ENCODE measurements at places on chromosomes 7 and 10. TPM values are rescaled to one million over a fixed set of nuclear protein-coding genes. Genes with fewer than 3 reads are reported as not detected.
A peak's percentile ranks its signal among the peaks of the same experiment; 100 is the strongest.

Gene TMEM270
- not detected for total RNA-seq

Gene DPYSL4
- 0.44 TPM for total RNA-seq

Gene HOXA1
- 2.0 TPM for total RNA-seq

Gene EMX2
- not detected for total RNA-seq

Gene ZNF365
- 0.25 TPM for total RNA-seq

Gene CACNA2D1
- 1.4 TPM for total RNA-seq

Gene NOC3L
- total RNA-seq = 7.9 TPM

Gene POM121C
- total RNA-seq = 28.4 TPM

Gene CTAGE15
- total RNA-seq = 2.0 TPM

DNA sequence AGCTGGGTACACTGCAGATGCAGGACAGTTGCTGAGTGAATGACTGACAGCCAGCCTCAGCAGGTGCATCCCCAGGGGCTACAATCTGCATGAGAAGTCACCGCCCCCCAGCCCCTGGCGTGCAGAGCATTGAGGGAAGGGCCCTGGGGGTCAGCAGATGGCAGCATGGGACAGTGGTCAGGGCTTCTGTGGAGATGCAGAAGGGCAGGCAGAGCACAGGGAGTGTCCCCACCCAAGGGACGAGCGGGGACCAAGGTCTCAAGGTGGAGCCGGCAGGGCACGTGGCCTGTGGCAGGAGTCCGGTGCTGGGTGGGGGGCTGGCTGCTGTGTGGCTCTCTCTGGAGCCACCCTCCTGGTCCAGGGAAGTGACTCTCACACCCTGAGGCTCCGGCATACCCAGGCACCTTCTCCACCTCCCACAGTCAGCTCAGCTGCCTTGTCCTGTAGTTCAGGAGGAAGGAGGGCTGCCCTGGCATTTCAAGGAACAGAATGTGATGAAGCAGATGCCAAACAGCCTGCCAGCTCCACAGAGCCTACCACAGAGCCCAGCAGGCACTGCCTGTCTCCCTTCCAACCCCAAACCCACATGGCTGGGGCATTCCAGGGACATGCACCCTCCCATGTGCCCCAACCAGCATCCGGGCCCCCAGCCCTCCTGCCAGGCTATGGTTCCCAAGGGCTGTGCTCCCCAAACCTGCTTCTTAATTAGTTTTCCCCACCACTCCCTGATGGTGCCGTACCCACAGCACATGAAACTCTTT, 114.5 kb downstream of the TMEM130 start:
- no peak overlapping the region for H3K4me3 ChIP-seq
- DNase-seq = no peak

DNA sequence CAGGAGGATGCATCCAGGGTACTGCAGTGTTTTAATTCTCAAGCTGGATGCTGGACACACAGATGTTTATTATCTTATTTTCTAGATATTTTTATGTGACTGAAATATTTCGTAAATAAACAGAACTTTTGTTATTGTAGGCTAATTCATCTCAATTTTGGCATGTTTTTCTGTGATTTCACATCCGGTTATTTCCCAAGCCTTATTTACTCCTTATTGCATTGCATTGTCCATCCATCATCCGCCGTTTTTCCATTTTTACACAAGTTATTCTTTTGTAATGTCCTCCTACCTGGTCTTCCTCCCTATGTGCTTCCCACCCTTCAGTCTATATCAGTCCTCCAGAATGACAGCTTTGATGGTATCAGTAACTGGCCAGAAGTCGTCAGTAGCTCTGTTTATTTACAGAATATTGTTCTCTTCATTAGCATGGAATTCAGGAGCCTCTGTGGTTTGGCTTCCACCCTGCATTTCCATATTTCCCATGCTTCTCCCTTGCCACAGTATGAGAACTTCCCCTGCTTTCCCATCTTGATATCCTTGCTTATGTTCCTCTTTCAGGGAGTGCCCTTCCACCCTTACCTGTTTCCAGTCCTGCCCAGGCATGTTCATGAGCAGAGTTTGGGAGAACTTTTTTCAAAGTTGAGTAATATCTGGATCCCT, 16.1 kb downstream of the GNAI1 start:
- no peak for DNase-seq
- H3K4me3 ChIP-seq = no peak overlapping the region
- H3K27ac ChIP-seq = no peak overlapping the region
- no peaks in the 10 kb centered on the region for H3K27me3 ChIP-seq

DNA sequence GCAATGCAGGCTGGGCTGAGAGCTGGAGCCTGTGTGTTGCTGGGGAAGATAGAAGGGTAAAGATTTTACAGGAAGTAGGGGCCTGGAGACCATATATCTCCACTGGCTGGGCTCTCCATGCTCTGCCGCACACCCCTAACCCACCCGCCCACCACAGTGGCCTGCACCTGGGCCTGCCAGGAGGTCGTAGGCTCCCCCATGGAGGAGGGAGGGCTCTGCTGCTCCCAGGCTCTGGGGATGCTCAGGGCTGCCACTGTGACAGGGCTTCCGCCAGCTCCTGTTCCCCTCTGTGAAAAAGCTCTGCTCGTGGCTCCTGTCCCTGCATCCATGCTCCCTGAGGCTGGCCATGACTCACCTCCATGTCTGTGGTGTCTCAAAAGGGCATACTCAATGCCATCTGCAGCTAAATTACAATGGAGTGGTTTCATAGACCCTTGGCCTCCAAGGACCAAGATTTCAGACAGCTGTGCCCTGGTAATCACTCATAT, 106.0 kb downstream of the CXCL12 start:
- H3K4me3 ChIP-seq = no peak overlapping the region
- no peak for DNase-seq
- H3K4me1 ChIP-seq = no peaks in the 10 kb centered on the region
- no peaks in the 10 kb centered on the region for H3K27me3 ChIP-seq
- H3K36me3 ChIP-seq = no peaks in the 10 kb centered on the region

- H3K4me3 ChIP-seq = no peak overlapping the region
- no peak for DNase-seq
These were observed 39.3 kb downstream of the SEPTIN7 start for GRCh38 chr7:35839860-35840854.

GRCh38 chr7:148241700-148242293, 348.8 kb upstream of the C7orf33 start:
- H3K27ac ChIP-seq = no peak overlapping the region
- DNase-seq = no peak
- no peaks in the 10 kb centered on the region for H3K27me3 ChIP-seq
- no peaks in the 10 kb centered on the region for H3K4me1 ChIP-seq
- H3K4me3 ChIP-seq = no peak overlapping the region

DNA sequence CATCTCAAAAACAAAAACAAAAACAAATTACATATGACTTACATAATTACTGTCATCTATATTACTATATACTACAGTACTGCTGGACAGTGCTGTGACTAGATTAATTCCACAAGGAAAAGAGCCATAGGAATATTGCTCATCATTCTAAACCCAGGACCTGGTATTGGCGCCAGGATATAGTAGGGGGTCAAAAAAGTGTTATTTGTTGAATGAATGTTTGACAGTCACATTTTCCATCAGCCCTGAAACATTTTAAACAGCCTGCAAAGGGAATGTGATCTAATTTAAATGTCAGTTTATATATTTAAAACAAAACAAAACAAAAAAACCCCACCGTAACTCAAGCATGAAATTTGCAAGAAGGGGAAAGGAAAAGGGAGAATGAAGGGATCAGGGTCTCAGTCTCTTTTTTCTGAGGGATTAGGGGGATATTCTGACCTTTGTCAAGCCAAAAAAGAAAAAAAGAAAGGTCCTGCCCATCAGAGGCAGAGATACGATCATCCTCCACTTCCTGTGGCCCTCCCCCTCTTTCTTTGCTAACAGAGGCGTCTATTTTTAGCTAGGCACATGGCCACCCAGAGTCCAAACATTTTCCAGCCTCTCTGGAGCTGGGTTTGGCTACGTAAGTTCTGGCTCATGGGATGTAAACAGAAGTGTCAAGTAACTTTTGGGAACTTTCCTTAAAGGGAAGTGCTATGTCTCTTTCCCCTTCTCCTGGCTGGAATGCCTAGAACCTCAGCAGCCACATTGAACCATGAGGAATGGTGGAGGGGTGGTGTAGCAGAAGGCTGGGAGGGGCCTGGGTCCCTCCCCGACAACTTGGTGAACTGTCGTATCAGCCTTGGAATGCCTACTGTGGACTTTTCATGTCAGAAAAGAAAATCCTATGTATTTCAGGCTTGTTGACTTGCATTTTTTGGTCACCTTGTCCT, 44.6 kb upstream of the DLG5 start:
- no peak overlapping the region for H3K4me3 ChIP-seq
- H3K27ac ChIP-seq = peak overlapping the region; percentile 60
- peak; percentile 48 for DNase-seq
- no peaks in the 10 kb centered on the region for H3K4me1 ChIP-seq

DNA sequence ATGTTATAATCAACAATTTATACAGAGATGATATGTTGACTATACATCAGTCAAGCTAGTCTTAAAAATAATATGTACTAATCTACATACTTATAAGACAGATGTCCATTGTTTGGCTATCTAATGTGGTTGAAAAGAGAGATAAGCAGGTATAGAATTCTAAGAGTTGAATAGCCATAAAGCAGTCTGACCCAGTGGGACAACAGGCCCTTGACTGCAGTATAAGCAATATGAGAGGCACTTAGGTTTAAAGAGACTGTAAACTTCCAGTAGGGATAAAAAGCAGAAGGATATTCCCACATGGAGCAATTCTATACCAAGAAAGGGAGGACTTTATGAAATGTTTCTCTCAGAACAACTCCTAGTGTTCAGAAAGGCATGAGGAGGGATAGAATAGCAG, 139.3 kb downstream of the ELAPOR2 start:
- no peaks in the 10 kb centered on the region for H3K27me3 ChIP-seq
- DNase-seq = no peak
- H3K27ac ChIP-seq = no peak overlapping the region
- H3K36me3 ChIP-seq = no peaks in the 10 kb centered on the region
- no peaks in the 10 kb centered on the region for H3K4me1 ChIP-seq
- H3K4me3 ChIP-seq = no peak overlapping the region

GRCh38 chr7:75536940-75537538, 44.9 kb downstream of the SPDYE5 start:
- no peaks in the 10 kb centered on the region for H3K27me3 ChIP-seq
- no peak overlapping the region for H3K4me3 ChIP-seq
- H3K36me3 ChIP-seq = no peaks in the 10 kb centered on the region
- DNase-seq = no peak

DNA sequence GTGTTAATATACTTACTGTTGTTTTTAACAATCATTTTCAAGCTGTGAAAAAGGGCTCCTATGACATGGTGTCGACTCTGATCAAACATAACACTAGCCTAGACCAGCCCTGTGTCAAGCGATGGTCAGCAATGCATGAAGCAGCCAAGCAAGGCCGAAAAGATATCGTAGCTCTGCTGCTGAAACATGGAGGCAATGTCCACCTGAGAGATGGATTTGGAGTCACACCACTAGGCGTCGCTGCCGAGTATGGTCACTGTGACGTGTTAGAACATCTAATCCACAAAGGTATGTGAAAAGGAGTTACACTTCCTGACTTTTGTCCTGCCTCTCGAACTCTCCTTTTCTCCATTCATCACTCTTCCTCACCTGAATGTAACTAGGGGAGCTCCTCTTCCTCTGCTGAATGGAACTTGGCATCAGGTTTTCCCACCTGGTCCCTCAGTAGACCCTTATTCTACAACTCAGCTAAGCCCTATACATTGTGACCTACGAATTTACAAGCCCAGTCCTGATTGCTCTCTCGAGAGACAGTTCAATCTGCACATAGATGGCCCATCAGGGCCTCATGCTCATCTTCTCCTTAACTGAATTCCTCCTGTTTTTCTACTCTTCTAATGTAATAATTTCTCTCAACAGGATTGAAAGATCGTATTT, 23.0 kb downstream of the ASB15 start:
- DNase-seq = peak; percentile 39
- no peaks in the 10 kb centered on the region for H3K36me3 ChIP-seq
- no peak overlapping the region for H3K27ac ChIP-seq
- H3K4me1 ChIP-seq = no peaks in the 10 kb centered on the region
- no peaks in the 10 kb centered on the region for H3K27me3 ChIP-seq

DNA sequence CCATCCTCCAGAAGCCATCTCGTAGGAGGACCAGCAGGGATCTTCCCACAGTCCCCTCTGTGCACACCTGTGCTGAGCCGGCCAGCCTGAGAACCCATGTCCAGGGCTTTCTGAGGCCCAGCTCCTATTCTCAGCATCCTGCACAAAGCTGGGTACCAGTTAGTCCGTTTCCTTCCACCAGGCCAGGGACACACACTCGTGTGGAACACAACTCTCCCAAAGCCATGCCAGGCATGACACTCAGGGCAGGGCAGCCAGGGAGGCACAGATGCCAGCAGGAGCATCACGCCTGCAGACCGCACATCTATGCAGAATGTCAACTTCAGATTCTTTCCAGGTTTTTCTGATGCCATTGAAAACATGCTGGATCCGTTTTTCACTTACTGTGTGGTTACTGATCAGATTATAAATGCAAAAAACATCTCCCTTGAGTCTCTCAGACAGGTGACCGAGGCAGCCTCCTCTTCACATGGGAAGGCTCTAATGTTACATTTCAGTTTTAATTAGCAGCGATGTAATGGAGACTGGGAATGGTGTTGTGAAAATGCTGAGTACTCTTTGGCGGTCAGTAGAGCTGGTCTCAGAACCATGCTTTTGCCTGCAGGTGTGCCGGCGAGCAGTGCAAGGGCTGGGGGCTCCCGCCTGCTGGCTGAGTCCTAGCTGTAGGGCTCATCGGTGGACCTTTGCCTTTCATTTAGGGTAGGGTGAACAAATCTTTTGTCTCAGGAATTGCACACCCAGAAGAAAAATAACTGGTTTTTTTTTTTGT, 3.3 kb upstream of the SUN1 start:
- H3K27ac ChIP-seq = no peak overlapping the region
- H3K4me1 ChIP-seq = peaks cover 16% of the 10 kb centered on the region
- no peaks in the 10 kb centered on the region for H3K36me3 ChIP-seq
- H3K4me3 ChIP-seq = no peak overlapping the region

- no peak overlapping the region for H3K4me3 ChIP-seq
- H3K36me3 ChIP-seq = peaks cover 7% of the 10 kb centered on the region
- H3K4me1 ChIP-seq = no peaks in the 10 kb centered on the region
These were observed 33.8 kb downstream of the GBF1 start for GRCh38 chr10:102279104-102279503.

DNA sequence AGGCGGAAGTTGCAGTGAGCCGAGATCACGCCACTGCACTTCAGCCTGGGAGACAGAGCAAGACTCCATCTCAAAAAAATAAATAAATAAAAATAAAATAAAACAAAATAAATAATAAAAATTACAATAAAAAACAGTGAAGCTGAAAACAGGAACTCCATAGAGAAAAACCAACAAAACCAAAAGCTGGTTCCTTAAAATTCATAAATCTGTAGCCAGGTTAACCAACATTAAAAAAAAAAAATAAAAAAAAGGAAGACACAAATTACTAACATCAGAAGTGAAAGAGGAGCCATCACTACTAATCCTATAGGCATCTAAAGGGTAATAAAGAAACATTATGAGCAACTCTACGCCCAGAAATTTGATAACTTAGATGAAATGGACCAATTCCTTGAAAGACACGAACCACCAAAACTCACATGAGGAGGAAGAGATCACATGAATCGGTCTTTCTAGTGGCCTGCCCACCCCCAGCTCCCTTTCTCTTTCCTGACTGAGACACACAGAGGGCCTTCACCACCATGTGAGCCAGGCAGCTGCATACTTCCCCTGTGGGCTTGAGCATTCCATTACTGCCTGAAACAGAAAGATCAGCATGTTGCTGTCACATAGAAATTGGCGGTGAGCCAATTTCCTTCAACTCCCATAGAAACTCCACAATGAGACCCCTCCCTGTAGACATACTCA, 208.7 kb downstream of the MAD1L1 start:
- no peaks in the 10 kb centered on the region for H3K36me3 ChIP-seq
- no peak for DNase-seq
- H3K27ac ChIP-seq = no peak overlapping the region
- H3K4me3 ChIP-seq = no peak overlapping the region
- no peaks in the 10 kb centered on the region for H3K27me3 ChIP-seq
- no peaks in the 10 kb centered on the region for H3K4me1 ChIP-seq

GRCh38 chr10:21022821-21023220, 125.7 kb upstream of the NEBL start:
- no peak overlapping the region for H3K4me3 ChIP-seq
- no peak for DNase-seq
- H3K27ac ChIP-seq = no peak overlapping the region
